ENCODE measurements at places on chromosomes 3 and 15. TPM values are rescaled to one million over a fixed set of nuclear protein-coding genes. Genes with fewer than 3 reads are reported as not detected.

GOLGA8J gene
- total RNA-seq, result 6.0 TPM

DNA sequence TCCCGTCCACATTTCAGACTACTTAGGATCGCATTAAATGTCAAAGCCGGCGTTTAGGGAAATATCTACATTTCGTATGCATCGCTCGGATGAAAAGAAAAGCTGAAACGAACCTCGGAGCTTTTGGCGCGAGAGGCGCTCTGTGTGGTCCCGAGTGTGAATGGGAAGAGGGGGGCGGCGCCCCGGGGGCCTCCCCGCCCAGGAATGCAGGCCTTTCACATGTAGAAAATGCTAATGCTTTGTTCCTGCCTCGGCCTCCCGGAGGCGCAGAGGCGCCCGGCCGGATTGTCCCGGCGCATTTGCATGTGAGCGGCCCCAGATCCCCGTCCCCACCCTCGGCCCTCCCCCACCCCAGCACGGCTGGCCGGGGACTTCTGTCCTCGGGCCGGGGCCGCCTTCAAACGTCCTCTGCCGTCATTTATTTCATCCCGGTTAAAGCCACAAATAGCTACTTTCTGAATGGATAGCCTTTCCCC, 37.0 kb upstream of the TRIM71 start:
- no peaks in the 10 kb centered on the region for H3K27me3 ChIP-seq
- peaks cover 10% of the 10 kb centered on the region for H3K4me1 ChIP-seq
- peak overlapping the region; percentile 53 for H3K4me3 ChIP-seq
- no peaks in the 10 kb centered on the region for H3K36me3 ChIP-seq

DNA sequence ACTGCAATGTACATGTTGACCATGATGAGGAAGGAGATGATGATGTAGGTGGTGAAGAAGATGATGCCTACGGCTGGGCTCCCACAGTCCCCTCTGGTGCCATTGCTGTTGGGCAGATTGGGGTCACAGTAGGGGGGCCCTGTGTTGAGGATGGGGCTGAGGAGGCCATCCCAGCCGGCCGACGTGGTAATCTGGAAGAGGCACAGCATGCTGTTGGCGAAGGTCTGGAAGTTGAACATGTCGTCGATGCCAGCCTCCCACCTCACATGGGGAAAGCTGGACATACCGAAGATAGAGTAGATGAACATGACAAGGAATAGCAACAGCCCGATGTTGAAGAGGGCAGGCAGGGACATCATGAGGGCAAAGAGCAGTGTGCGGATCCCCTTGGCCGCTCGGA, 48.6 kb upstream of the SCN5A start:
- H3K4me3 ChIP-seq, result no peak overlapping the region
- H3K27me3 ChIP-seq, result no peaks in the 10 kb centered on the region
- H3K36me3 ChIP-seq, result no peaks in the 10 kb centered on the region
- no peaks in the 10 kb centered on the region for H3K4me1 ChIP-seq

DNA sequence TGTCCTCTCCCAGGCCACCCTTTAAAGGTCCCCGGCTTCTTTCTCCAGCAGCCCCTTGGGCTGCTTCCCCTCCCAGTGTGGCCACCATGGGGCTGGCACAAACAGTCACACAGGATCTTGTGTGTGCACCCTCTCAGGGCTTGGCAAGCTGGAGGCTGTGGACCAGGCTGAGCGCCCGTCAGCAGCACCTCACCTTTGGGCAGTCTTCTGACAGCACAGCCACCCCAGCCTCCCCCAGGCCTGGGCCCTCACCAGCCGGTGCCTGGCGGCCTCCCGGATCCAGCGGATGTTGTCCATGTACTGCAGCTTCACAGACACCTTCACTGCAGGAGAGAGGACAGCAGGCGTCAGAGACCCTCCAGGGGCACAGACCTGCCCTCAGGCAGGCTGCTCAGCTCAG, 20.1 kb upstream of the ZXDC start:
- H3K36me3 ChIP-seq, result no peaks in the 10 kb centered on the region
- no peak for DNase-seq
- H3K27me3 ChIP-seq, result no peaks in the 10 kb centered on the region
- H3K4me1 ChIP-seq, result no peaks in the 10 kb centered on the region
- H3K27ac ChIP-seq, result no peak overlapping the region

DNA sequence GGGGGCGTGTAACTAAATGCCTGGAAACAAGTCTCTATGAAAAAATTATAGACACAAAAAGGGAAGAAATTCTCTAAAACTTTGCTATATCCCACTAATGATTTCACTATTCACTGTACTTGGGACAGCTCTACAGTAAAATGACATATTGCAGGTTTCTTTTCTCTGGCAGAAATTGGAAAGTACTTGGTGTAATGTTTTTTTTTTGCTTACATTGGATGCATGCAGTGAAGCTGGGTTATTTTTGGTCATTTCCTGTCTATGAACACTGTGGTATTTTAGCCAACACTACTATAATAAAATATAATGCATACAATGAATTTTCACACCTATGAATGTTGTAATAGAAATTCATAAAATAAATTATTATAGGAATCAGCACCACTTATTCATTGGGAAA, 109.7 kb downstream of the LRRC49 start:
- H3K27me3 ChIP-seq, result no peaks in the 10 kb centered on the region
- no peaks in the 10 kb centered on the region for H3K4me1 ChIP-seq
- no peak overlapping the region for H3K27ac ChIP-seq
- DNase-seq, result no peak
- no peaks in the 10 kb centered on the region for H3K36me3 ChIP-seq

CMTM8 gene
- total RNA-seq, result 0.31 TPM

- H3K27ac ChIP-seq, result no peak overlapping the region
- H3K36me3 ChIP-seq, result peaks cover 2% of the 10 kb centered on the region
- no peak overlapping the region for H3K4me3 ChIP-seq
- H3K4me1 ChIP-seq, result peaks cover 6% of the 10 kb centered on the region
Observed at GRCh38 chr15:25759421-25759820, 103.7 kb downstream of the ATP10A start.

DNA sequence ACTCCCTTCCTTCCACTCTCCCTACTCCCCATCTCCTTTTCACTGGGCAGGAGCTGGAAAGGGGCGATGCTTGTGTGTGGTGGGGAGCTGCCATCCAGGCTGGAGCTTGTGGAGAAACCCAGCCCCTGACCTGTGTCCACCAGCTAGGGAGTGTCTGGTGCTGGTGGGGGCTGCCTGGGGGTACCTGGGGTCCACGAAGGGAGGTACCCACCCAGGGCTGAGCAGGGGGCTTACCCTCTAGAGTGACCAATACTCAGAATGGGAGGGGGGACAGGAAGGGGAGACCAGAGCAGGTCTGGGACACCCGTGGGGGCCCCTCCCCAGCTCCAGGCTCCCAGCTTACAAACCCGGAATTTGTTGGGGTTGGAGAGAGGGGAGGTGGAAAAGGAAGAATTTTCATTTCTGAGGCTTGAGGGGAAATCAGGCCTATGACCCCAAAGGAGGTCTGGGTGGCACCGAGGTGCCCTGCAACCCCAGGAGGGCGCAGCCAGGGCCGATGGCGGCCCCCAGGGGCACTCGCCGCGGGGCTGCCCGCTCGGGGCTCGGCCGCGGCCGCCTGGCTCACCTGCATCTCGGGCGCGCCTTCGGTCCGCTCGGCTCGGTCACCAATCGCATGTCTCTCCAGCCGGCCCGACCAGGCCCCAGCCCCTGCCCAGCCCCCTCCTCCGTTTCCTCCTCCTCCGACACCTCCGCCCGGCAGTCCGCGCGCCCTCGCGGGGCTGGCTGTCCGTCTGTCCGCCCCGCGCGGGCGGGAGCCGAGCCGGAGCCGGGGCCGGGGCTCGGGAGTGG, 773 bp downstream of the LINGO1 start:
- no peak overlapping the region for H3K27ac ChIP-seq
- H3K36me3 ChIP-seq, result no peaks in the 10 kb centered on the region
- DNase-seq, result no peak
- H3K4me3 ChIP-seq, result no peak overlapping the region

- peaks cover 13% of the 10 kb centered on the region for H3K27me3 ChIP-seq
- no peak within 1 kb of the TSS for H3K4me3 ChIP-seq
- no peaks in the 10 kb centered on the region for H3K36me3 ChIP-seq
- no peak within 1 kb of the TSS for H3K27ac ChIP-seq
- peaks cover 16% of the 10 kb centered on the region for H3K4me1 ChIP-seq
- DNase-seq, result peak; percentile 39
Observed at GRCh38 chr15:40238532-40239403, at the start of gene PAK6. TSS of gene PAK6 (plus strand) at chr15:40239063. CDS start at chr15:40264786, 25,723 bp downstream.

- H3K4me3 ChIP-seq, result no peak overlapping the region
- H3K36me3 ChIP-seq, result no peaks in the 10 kb centered on the region
- no peaks in the 10 kb centered on the region for H3K4me1 ChIP-seq
Observed at GRCh38 chr3:118818386-118818785, 216.3 kb downstream of the IGSF11 start.

EXD1 gene
- not detected for total RNA-seq

GRCh38 chr3:177237206-177237605, 39.9 kb upstream of the TBL1XR1 start:
- DNase-seq, result no peak
- H3K27me3 ChIP-seq, result no peaks in the 10 kb centered on the region
- H3K4me3 ChIP-seq, result no peak overlapping the region
- H3K27ac ChIP-seq, result no peak overlapping the region
- no peaks in the 10 kb centered on the region for H3K36me3 ChIP-seq
- H3K4me1 ChIP-seq, result no peaks in the 10 kb centered on the region

DNA sequence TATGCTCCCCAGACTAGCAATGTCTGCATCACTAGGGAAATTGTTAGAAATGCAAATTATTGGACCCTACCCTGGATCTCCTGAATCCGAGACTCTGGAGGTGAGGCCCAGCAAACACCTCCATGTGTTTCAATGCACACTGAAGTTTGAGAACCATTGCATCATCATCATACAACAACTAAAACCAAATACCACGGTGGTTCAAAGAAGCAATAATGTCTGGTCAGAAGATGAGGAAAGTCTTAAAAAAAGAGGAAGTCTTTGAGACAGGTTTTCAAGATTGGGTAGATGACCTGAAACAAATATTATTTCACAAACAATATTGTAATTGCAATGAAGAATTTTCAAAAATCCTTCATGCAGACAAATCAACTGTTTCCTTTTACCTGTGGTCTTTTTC, 60.3 kb upstream of the TRA2B start:
- H3K27ac ChIP-seq, result no peak overlapping the region
- no peaks in the 10 kb centered on the region for H3K36me3 ChIP-seq
- no peak for DNase-seq
- no peaks in the 10 kb centered on the region for H3K27me3 ChIP-seq

GPR160 gene
- 5.5 TPM for total RNA-seq

DNA sequence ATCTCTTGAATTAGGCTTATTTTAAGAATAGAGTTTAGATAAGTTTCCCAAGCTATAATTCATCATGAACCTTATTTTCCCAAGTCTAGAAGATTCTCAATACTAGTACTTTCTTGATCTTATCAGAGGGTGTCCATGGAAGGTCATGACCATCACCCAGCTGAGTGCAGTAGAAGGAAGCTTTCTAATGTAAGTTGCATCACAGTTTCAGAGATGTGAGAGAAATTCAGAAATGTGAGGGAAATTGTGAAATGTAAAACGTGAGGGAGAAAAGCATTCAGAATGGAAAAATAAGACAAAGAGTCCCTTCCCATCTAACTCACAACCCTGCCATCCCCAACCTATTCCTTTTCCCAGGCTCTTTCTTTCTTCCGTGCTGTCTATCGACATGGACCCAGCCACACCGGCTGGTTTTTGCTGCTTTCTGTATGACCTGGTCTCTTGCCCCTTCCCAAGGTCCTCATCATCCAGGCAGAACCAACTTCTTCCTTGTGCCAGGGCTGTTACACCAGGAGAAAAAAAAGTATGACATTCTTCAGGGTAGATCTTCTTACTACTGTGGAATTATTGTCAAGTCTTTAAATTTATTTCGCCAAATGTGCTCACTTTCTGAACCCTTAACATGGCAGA, 6.7 kb downstream of the CAPN3 start:
- no peak overlapping the region for H3K4me3 ChIP-seq
- no peaks in the 10 kb centered on the region for H3K36me3 ChIP-seq
- H3K27ac ChIP-seq, result no peak overlapping the region
- no peaks in the 10 kb centered on the region for H3K27me3 ChIP-seq
- no peaks in the 10 kb centered on the region for H3K4me1 ChIP-seq
